SIG-M5 (cell line): ENCODE measurements at places on chromosomes 1 and 21.

- DNase-seq = no peak
Measured at GRCh38 chr1:23807453-23807852, 6.9 kb upstream of the GALE start.

GRCh38 chr1:115426231-115426771, 88.3 kb upstream of the NGF start:
- DNase-seq = no peak

- DNase-seq = no peak
Measured at GRCh38 chr1:157044326-157044725, 1.2 kb downstream of the ARHGEF11 start.

GRCh38 chr1:52003877-52004276, 13.4 kb upstream of the RAB3B start:
- no peak for DNase-seq

- DNase-seq = no peak
Measured at GRCh38 chr21:25871566-25871965, 136.8 kb downstream of the GABPA start.

GRCh38 chr1:7940745-7941436, at the start of gene TNFRSF9:
TSS of gene TNFRSF9 (minus strand) at chr1:7940839. CDS start at chr1:7939994, 845 bp downstream.
- no peak for DNase-seq

- DNase-seq = peak; percentile 24
Measured at GRCh38 chr1:161792740-161793139, 26.6 kb downstream of the ATF6 start.

DNA sequence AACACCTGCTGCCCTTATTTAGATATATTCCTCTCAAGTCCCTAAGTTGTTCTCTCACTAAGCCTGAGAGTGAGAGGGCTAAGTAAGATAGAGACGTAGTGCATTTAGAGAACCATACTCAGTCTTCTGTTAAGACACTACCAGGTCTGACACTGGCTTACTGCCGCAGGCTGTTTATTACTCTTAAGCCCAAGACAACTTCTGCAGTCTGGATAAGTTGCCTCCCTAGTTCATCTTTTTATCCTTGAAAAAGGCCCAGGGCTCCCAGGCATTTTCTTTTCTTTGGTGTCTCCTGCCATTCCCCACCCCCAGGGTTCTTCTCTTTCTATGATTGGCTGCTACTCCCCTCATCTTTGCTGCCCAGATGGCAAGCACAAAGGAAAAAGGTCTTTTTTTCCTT, 38.7 kb downstream of the CACHD1 start:
- DNase-seq = no peak

DNA sequence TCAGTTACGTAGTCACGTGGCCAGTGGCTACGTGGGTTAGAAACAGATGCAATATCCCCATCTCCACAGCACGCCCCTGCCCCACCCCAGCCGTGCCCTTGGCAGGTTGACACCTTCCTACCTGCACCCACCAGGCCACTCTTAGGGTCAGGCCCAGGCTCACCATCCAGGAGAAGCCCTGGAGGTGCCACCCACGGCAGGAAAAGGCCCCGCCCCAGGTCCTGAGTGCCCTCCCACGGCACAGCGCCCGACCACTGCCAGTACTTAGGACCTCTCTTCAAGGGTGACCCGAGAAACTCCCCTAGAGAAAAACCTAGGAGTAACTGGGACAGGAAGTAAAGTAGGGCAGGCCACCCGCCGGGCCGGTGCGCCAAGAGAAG, 1.5 kb downstream of the C1orf35 start:
- DNase-seq = no peak

GRCh38 chr1:190226006-190226405, 251.7 kb downstream of the BRINP3 start:
- DNase-seq = no peak

- DNase-seq = no peak
Measured at GRCh38 chr1:55323760-55324159, 108.6 kb upstream of the USP24 start.

DNA sequence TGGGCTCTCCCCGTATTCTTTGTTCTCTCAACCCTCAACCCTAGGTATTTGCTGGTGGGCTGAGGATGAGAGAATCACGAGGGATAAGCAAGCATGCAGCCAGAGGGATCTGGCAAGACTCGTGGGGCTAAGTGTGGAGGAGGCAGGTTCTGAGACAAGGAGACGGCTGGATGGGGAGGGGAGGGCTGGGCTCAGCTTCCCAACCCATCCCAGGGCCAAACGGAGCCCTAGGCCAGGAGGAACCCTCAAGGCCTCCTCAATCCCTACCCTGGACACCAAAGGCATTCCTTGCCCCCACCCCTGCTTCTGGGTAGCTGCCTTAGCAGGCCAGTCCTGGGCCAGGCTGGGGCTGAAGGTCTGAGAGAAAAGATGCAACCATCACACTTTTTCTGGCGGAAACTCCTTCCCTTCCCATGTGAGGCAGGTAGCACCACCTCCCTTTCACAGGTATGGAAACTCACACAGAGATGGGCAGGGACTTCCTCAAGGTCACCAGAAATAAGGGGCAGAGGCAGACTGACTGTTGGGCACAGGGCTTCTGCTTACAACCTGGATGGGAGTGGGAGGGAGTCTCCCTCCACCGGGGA, 6.2 kb downstream of the MEF2D start:
- no peak for DNase-seq

DNA sequence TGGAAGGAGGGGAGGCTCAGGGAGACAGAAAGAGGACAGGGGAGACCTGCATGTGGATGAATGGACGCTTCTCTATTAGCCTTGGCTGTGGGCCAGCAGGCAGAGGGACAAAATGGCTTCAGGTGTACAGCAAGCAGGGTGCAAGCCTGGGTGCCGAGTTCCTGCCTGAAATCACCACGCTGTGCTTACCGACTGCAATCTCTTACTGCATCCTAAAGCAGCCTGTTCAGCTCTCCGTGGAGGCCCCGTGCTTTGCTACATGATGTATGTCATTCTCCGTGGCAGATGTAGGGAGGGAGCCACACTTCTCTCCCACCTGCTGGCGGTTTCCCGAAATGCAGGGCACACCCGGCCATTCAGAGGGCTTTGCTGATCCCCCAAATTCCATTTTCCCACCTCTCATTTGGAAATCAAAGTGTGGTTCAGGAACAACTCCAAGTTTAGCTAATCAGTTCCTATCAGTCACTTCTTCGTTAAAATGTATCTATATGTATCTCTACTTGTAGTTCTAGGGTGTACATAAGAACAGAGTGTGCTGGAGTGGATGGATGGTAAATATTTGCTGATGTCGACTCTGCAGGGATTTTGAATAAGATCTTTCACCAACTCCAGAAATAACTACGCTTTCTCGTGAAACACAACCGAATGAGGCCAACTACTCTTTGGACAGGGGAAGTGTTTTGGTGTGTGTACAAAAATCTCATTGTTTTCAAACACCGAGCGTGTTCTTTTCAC, 122.3 kb upstream of the BACE2 start:
- DNase-seq = no peak

DNA sequence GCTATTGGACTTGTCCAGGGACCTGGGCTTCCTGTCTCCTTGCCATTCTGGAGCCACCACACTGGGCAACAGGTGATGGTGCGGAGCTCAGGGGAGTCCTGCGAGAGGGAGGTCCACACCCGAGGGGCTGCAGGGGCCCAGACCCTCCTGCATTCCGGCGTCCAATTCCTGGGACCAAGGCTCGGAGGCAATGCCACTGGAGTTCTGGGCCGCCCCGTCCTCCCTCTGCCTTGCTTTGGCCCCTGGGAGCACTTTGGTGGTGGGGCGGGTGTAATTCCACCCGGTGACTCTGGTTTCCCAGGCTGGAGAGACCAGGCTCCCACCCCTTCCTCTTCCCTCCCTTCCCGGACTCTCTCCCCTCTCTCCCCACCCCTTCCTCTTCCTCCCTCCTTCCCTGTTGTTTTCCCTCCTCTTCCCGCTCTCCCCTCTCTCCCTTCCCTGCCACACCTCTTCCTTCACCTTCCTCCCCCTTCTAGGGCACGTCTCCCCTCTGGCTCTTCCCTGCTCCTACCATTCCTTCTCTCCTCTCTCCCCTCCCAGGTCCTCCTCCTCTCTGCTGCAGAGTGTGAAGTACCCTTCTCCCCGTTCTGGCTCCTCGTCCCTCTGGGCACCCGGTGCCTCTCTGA, 2.0 kb downstream of the PRKCZ start:
- no peak for DNase-seq

DNA sequence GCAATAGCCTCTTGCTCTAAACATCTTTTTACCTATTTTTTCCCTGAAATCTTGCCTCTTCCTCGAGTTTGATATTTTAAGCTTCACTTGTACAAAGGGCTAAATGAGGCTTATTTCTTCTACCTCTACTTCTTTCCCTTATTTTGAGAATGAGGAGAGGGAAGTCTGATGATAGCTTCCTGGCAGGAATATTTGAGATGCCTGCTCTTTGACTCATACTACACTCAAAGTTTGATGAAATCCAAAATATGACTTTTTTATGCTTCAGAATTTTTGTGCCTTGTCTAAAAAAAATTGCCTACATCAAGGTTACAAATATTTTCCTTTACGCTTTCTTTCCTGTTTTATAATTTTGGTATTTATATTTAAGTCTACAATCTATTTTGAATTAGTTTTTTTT, 624.4 kb upstream of the PLXNA2 start:
- no peak for DNase-seq

DNA sequence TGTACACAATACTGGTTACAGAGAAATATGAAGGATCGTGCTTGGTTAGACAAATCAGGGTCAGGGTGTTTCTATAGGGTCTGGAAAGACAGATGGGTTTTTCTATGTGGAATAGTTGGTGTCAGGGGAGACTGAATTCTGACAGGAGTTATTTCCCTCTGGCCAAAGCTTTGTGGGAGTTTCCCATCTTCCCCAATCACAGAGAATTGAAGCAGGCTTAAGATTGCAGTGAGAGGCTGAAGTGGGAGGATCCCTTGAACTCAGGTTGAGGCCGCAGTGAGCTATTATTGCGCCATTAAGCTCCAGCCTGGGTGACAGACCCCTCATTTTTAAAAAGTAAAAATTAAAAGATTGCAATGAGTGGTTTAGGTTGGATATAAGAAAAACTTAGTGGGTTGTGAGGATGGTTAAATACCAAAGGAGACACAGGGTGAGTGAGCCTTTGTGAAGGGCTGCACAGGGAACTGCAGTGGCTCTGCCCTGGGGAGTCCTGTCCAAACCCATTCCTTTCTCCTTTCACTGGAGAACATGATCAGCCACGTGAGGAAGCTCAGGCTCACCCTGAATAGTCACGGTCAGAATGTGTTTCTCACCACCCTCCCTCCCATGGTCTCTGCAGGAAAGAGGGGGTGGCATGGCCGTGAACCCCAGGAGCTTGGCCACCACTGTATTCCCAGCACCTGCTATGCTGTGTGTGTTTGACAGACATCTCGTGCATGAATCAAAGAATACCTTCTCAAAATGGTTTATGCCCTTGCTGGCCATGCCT, 101.2 kb downstream of the INTS7 start:
- no peak for DNase-seq

DNA sequence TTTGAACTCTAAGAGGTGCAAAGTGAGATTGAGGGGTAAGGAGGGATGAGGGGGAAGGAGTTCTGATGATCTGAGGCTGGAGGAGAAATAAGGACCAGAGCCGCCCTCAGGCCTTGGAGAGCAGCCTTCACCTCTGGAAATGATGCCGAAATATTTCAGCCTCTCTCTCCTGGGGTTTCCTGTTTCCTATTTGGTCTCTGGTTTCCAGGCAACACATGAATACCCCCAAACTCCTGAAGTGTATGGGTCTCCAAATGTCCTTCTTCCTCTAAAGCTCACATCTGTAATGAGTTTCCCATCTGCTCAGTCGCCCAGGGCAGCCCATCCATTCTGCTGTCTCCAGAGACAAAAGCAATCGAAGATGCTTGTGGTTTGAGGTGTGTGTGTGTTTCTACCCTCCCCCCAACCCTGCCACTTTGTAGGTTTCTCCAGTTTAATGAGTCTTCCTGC, 52.0 kb upstream of the FAM20B start:
- no peak for DNase-seq

- no peak for DNase-seq
Measured at GRCh38 chr1:56908619-56909221, 54.1 kb downstream of the C8A start.

- no peak for DNase-seq
Measured at GRCh38 chr21:42075686-42076471, 4.8 kb downstream of the UMODL1 start.

DNA sequence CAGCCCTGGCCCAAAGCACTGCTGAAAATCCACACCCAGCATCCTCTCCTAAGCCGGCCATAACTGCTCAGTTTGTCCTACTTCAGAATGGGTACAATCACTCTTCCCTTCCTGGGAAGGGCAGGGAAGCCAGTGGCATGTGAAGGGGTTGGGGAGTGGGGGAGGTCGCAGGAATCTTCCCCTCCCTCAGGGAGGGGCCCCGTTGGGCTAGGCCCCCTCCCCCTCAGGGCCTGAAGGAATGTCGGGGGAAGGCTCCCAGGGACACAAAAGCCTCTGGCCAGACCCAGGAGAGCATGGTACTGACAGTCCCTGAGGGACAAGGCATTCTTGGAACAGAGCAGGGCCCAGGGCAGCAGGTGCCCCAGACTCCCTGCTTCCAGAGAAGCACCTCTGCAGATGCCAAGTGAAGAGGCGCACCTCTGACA, 1.2 kb downstream of the ELOVL1 start:
- no peak for DNase-seq

- DNase-seq = no peak
Measured at GRCh38 chr21:14382486-14382834, 486 bp downstream of the HSPA13 start.

GRCh38 chr1:108668777-108669176, 7.9 kb upstream of the HENMT1 start:
- DNase-seq = no peak

DNA sequence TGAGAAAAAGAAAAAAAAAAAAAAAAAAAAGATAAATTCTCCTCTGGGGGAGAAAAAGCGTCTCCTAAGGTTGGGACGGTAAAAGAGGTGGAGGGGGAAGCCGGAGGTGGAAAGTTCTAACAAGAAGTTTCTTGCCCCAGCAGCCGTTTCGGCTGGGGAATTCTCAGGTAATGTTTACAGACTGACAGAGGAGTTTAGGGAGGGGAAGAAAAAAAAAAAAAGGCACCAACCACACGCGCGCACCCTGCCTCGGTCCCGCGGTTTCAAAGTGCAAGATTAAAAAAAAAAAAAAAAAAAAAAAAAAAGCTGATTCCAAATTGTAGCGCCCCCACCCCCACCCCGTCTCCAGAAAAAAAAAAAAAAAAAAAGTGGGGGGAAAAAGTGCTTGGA, 504 bp downstream of the DHRS3 start:
- DNase-seq = no peak

- DNase-seq = no peak
Measured at GRCh38 chr1:35708952-35709351, 9.7 kb downstream of the C1orf216 start.

GRCh38 chr1:49351768-49352167, 575.1 kb upstream of the BEND5 start:
- DNase-seq = no peak

DNA sequence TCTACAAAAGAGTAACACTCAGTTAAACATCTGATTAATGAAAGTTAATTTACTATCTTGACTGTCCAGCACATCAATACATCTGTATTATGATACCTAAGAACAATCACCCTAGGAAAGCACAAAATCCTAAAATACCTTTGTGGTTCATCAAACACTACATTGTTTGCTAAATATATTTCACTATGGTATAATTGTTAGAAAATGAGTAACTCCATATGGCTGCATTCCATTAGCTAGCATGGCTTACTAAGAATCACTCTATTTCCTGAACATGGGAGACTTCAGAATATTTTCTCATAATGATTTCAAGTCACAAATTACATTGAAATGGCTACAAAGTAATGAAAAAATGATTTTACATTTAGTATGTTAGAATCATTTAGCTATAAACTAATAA, 12.5 kb downstream of the TRMT1L start:
- no peak for DNase-seq
